ENCODE measurements at places on chromosomes 3 and 15.
A peak's percentile ranks its signal among the peaks of the same experiment; 100 is the strongest.

GRCh38 chr3:149042789-149043386, 43.4 kb downstream of the HLTF start:
- DNase-seq: no peak

DNA sequence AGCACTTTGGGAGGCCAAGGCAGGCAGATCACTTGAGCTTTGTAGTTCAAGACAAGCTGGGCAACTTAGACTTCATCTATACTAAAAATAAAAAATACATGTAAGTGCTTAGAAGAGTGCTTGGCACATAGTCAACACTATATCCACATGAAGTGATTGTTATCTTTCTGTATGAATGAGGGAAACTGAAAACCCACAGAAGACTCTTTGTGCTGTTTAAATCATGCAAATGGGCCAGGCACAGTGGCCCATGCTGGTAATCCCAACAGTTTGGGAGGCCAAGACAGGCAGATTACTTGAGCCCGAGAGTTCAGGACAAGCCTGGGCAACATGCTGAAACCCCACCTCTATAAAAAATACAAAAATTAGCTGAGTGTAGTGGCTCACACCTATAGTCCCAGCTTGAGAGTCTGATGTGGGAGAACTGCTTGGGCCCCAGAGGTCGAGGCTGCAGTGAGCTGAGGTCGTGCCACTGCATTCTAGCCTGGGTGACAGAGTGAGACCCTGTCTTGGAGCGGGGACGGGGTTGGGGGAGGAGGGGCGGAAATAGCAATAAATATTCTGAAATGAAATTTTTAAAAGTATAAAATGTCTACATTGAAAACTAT, 129.7 kb downstream of the NR2E3 start:
- DNase-seq: no peak

GRCh38 chr3:2921903-2922302, 188.3 kb downstream of the IL5RA start:
- DNase-seq: no peak

GRCh38 chr15:73322665-73323373, 45.9 kb downstream of the HCN4 start:
- no peak for DNase-seq

DNA sequence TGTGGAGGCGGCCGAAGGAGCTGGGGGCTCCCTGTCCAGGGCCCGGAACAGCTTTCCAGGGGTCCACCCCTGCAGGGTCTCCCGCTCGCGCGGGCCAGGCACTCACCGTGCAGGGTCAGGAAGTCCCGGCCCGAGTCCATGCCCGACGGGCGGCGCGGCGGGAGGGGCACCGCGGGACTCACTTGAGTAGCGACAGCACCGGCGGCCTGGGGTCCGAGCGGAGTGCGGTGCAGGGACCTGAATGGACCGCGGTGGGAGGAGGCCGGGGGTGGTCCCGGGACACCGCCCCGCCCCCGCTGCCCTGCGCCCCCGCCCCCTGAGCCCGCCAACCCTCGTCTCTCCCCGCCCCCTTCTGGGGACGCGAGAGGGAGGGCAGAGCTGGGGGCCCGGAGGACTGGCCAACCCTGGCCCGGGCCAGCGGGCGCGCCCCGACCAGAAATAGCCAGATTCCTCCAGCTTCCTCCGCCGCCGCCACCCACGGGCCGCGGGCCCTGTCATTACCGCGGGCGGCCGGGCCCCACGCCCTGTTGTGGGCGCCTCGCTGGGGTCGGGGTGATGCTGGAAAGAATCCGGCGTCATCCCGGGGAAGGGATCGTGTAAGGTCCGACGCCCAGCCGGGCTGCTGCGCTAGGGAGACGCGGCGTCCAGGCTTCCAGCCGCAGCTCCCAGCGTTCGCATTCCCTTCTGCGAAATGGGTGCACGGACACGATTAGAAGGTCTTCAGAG, at the start of gene PLCD1:
Gene PLCD1 (minus strand): TSS at position 243 of the 726 bp plus-strand sequence. CDS start 103 bp downstream, at position 140.
- DNase-seq: peak; percentile 86

- no peak for DNase-seq
Observed at GRCh38 chr3:13016083-13016720, 57.0 kb downstream of the IQSEC1 start.

GRCh38 chr3:128416578-128417211, 50.0 kb downstream of the DNAJB8 start:
- no peak for DNase-seq

- no peak for DNase-seq
Observed at GRCh38 chr3:132073771-132074170, 39.0 kb upstream of the CPNE4 start.

- no peak for DNase-seq
Observed at GRCh38 chr15:42182961-42183360, 25.1 kb downstream of the VPS39 start.

GRCh38 chr3:50324351-50325112, 2.0 kb upstream of the HYAL2 start:
- DNase-seq: peak; percentile 66

GRCh38 chr3:18946524-18946923, 201.8 kb upstream of the KCNH8 start:
- no peak for DNase-seq

DNA sequence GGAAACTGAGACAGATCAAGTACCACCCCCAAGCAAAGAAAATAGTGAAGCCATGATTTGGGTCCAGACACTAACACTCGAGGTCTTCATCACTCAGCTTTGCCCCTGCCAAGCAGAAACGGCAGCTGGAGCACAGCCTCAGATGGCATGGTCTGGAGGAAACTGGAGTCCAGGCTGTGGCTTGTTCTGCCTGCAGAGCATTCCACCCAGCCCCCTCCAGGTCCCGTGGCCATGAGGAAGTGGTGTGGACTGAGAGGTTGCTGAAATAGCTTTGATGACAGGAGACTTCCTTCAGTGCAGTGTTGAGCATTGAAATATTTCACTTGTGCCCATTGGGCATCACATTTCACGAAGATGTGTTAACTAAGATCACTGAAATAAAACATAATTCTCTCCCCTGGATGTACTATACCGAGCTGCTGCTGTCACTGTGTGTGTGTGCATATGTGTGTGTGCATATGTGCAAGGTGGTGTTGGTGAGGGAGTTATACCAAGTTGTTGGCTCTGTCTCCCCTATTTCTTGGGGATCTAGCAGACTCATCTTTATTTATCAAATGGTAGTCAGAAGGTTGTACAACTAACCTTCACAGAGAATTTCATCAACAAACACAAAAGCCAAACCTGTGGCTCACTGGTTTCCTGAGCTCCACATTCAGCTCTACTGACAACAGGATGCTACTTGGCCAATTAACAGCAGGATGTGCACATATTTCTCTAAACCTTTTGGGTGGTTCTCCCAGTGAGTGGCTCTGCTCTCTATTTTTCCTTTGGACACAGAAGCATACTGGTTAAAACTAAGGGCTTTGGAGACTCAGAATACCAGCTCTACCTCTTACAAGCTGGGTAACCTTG, 660.1 kb upstream of the CFAP20DC start:
- peak; percentile 16 for DNase-seq

GRCh38 chr15:64066451-64066850, 20.2 kb upstream of the DAPK2 start:
- DNase-seq: no peak

DNA sequence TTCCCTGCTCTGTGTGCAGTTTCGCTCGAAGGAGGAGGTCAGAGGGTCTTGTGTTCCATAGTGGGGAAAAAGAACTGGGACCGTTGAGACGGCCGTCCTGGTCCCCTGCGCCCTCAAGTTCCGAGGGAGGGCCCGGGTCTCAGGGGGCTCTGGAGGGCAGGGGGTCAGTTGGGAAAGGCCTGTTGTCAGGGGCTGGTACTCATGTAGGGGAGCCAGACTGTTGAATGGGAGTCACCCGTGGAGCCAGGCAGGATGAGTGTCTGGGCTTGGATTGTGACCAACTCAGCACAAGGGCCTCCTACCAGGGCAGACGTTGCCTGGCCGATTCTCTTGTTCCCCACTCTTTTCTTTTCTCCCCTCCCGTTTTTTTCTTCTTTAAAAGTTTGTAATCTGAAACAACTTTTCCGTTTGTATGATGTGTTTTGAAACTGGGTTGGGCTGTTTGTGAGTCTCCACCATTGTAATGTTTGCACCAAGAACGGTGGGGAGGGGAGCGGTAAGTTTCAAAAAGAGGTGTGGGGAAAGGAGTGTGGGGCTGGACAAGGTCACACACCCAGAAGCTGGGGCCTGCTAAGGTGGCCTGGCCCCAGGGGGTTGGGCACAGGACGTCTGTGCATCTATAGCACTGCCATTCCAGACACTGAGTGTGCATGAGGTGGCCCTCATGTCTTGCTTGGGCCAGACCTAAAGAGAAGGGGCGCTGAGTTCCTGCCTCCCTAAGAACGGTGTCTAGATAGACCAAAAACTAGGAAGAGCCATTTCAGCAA, 1.1 kb downstream of the CMTM7 start:
- peak; percentile 65 for DNase-seq

DNA sequence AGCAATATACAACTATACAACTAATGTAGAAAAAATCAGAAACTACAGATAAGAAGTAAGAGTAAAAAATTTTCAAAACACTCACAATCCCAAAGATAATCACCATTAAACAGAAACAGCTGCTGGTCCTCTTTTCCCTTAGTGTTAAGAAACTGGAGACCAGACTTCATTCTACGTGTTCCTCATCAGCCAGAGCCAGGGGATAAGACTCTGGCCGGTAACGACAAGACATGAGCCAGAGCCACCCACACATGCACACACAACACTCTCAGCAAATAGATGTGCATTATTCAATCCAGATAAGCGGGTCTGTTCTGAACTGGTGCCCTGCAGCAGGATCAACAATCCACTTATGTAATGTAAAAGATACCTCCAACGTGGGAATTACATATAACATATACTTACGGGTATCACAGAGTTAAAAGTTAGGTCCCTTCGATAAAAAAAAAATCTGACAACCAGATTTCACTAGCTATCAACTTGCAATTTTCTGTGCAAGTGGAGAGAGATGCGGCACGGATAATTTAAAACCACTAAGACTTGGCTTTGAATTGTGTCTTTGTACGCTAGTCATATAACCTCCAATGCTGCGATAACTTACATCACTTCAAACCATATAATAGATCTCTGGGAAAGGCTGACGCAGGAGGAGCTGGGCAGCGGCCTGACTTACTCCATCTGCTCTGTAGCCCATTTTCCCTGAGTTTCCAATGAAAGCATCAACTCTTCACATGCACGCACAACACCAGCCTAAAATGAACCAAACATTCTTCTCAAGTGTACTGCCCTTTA, 17.8 kb downstream of the PRICKLE2 start:
- peak; percentile 59 for DNase-seq

- peak; percentile 77 for DNase-seq
Observed at GRCh38 chr3:126267169-126267975, 87.0 kb upstream of the ALDH1L1 start.

- peak; percentile 51 for DNase-seq
Observed at GRCh38 chr3:71725271-71725991, at the start of gene EIF4E3. Gene EIF4E3, minus strand, starts transcription at chr3:71725402. Its CDS starts 35 bp downstream, at chr3:71725367.

DNA sequence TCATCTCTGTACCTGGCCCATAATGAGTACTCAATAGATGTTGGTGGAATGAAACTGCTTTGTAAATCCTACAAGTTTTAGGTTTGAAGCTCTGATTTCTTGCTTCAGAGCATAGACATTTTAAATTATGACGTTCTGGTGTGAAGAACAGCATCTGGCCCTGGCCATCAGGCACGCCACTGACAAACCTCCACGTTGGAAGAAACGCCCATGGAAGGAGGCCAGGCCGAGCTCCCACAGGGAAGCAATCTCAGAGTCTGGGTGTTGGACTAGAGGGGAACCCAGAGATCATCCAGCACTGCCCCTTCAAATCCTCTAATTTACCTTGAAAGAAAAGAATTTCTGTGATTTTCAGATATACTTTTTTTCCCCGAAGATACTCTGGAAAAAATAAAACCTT, 328.1 kb upstream of the RGMA start:
- peak; percentile 22 for DNase-seq

GRCh38 chr3:72036899-72037298, 252.0 kb upstream of the PROK2 start:
- no peak for DNase-seq

- no peak for DNase-seq
Observed at GRCh38 chr15:97849183-97849582, 111.3 kb upstream of the ARRDC4 start.

DNA sequence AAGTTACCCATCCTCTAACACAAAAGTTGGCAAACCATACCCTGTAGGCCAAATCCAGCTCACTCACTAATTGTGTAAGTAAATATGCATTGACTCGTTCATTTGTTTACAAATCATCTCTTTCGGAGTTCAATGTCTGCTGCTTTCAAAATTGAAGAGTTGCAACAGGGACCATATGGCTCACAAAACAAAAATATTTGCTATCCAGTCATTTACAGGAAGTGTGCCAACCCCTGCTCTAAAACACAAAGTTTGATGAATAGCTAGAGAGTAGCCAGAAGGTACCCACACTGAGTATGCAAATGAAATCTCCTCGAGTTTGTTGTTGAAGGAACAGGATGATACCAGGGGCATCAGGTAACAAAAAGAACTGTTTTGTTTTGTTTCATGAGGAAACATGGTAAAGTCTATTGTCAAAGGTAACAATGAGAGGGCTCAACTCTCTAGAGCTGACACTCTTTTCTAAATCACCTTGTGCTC, 236.2 kb upstream of the THBS1 start:
- no peak for DNase-seq

- DNase-seq: peak; percentile 42
Observed at GRCh38 chr15:69074001-69074842, 59.7 kb downstream of the NOX5 start.

DNA sequence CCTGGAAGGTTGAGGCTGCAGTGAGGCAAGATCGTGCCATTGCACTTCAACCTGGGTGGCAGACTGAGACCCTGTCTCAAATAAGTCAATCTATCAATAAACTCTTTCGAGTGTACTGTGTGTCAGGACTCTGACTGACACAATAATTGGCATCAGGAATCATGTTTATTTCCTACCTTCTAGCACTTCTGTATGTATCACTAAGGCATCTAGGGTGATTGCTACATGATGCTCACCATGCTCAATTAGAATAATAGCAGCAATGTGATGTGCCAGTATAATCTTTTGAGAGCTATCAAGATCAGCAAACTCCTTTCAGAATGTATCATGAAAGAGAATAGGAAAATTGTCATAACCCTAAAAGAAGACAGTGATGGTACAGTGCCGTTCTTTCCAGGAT, 95.3 kb downstream of the FMN1 start:
- DNase-seq: no peak

DNA sequence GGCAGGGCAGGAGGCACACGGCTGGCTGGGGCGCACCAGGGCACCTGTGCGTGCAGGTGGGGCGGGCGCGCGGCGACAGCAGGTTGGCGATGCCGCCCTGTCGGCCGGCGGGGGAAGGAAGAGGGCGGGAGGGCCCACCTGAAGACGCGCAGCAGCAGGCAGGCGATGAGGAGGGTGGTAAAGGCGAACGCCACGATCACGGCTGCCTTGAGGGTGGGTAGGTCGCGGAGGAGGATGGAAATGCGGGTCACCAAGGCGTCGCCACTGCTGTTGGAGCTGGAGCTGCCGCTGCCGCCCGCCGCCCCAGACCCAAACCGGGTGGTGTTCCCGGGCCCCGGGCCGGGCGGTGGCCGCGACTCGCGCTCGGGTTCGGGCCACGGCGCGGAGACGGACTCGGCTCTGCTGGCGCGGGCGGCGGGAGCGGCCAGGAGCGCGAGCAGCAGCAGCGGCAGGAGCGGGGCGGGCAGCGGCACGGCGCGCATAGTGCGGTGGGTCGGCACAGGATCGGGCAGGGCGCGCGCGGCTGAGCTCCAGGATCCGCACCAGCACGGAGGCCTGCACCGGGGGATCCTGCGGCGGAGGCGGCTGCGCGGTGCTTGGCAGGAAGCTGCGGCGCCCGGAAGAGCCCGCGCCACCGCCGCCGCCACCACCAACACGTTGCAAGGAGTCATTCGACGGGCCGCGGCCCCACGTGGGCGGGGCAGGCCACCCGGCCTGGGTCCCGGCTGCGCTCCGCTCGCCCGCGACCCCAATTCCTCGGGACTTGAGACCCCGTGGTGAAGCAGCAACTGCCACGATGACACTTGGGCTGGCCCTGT, at the start of gene FAM174B:
Gene FAM174B (minus strand): TSS at position 598 of the 818 bp plus-strand sequence.
- DNase-seq: no peak
